ENCODE measurements at places on chromosomes 3 and 15. TPM values are rescaled to one million over a fixed set of nuclear protein-coding genes. Genes with fewer than 3 reads are reported as not detected.

- no peak for DNase-seq
Observed at GRCh38 chr3:35305406-35305805, 333.9 kb upstream of the ARPP21 start.

DNA sequence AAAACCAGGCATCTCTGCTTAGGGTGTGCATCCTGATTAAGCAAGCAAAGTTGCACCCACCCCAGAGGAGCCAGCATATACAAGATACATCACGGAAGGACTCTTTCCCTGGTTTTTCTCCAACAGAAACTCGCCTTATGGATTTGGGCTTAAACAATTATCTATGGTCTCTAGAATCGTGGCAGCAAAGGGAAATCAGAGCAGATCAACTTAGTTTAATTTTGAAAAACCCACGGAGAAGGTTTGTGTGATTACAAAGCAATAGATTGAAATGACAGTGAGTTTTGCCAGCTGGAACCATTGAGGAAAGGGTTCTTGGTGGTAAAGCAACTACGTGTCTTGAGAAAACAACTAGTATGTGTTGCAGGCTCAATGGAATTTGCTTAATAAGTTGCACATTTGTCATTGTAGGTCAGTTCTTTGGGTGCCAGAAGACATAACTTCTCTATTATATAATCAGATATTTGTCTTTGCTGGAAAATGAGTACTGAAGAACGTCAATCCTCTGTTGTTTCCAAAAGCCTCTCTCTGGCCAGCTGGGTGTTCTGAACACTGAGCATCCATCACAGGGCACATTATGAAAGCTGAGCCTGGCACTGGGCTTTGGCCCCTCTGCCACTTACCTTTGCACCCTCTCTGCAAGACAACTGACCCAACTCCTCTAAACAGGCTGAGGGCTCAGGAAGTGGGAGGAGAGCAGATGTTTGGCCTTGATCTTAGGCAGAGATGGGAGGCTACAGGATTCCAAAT lies 75.7 kb upstream of the FBN1 start:
- DNase-seq: no peak

DNA sequence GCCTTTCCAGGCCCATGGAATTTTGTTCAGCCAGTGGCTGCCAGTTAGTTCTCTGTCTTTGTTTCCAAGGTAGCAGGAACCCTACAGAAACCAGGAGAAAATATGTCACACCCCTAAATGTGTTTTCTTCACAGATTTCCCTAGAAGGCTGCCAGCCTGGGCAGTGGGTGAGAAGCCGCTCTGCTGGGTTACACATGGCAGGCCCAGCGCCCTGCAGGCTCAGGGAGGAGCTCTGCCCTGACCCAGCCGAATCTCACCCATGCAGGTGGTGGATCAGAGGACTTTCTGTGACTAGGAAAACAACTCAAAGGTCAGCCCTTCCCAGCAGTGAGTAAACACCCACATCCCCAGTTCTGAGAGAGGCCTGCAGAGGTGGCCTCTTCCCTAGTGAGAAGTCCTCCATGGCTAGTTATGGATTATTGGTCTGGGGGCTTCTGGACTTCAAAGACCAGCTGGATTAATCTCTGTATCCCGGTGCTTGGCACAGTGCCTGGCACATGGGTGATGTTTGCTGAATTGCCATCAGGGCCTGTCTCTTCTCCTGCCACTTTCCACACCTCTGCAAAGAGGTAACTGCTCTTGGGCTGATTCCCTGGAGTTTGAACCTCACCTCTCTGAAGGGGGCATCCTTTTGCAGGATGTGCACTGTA lies 34.7 kb upstream of the BDH1 start:
- DNase-seq: no peak

GRCh38 chr15:99681990-99682389 lies 51.2 kb downstream of the LYSMD4 start:
- DNase-seq: no peak

DNA sequence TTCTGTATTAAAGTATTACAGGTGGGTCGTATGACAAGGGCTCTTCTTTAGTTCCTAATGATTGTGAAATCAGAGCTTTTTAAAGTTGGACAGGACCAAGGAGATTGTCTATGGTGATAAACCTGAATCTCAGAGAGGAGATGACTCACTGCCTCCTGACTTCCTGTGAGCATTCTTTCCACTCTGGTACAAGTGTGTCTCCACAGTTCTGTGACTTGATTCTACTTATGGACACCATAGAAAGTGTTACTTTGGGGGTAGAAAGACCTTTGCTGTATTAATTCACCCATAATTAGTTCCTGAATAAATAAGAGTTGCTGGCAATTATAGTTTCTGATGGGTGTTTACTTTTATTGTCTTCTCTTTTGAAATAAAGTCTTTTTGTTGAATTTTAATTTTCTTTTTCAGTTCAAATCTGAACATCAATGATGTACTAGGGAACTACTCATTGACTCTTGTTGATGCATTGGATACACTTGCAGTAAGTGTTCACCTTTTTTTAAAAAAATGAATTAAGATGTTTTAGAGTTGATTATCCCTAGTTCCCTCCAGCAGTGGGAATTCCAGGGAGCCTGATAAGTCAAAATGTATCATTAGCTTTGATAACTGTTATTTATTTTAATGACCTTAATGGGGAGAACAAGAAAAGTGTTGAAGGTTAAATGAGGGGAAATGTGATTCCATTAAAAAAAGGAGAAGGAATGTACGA lies 7.4 kb downstream of the EDEM1 start:
- DNase-seq: peak; percentile 56

GRCh38 chr3:172915911-172916514 lies 165.5 kb downstream of the ECT2 start:
- peak; percentile 64 for DNase-seq

DNA sequence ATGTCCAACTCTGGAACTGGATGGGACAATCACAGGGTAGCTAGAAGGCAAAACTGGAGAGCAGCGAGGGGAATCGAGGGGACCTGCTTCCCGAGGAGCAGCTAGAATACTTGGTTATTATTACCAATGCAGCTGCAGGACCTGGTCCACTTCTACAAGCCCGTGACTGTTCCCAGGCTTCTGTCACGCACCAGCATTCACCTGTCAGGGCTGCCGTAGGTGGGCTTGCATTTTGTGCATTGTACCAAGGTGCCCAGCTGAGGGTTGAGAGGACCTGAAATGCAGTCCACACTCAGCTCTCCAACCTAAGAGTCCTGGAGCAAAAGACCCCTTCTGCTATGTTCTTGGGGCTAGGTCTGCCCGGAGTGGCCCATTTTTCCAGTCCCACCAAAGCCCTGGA lies 2.3 kb downstream of the SEMA4B start:
- no peak for DNase-seq

- no peak for DNase-seq
Observed at GRCh38 chr3:52023860-52024764, 28.4 kb upstream of the RPL29 start.

DNA sequence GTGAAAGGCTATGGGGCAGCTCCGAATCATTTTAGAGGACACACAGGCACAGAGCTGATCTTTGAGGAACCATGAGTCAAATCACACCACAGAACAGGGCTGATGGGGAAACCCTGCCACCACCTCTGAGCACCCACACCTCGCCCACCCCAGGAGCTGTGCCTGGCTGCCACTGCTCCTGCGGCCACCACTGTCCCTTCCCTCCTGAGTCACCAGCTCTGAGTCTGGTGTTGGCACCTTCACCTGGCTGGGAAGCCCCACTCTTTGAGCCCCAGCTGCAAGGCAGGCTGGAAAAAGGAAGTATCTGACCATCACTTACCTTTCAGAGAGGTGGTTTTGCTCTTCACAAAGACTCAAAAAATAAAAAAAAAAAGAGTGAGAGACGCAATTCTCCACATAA lies 63.6 kb upstream of the MEF2A start:
- no peak for DNase-seq

DNA sequence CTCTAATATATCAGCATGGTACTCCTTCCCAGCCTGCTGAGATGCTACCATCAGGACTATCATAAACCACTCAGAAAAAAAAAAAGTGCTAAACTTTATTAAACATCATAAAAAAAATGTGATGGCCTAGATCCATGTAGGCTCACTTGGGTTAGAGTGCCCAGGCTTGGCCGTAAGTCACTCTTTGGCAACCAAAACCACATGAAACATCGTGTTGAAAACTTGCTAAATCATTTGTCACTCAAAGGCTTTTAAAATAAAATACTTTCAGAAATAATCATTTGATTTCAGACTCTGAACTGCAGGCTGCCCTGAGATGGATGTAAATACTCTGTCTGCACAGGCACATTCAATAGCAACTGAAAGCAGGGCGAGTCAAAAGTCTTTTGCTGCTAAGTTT lies 78.4 kb upstream of the WNT5A start:
- DNase-seq: no peak

DNA sequence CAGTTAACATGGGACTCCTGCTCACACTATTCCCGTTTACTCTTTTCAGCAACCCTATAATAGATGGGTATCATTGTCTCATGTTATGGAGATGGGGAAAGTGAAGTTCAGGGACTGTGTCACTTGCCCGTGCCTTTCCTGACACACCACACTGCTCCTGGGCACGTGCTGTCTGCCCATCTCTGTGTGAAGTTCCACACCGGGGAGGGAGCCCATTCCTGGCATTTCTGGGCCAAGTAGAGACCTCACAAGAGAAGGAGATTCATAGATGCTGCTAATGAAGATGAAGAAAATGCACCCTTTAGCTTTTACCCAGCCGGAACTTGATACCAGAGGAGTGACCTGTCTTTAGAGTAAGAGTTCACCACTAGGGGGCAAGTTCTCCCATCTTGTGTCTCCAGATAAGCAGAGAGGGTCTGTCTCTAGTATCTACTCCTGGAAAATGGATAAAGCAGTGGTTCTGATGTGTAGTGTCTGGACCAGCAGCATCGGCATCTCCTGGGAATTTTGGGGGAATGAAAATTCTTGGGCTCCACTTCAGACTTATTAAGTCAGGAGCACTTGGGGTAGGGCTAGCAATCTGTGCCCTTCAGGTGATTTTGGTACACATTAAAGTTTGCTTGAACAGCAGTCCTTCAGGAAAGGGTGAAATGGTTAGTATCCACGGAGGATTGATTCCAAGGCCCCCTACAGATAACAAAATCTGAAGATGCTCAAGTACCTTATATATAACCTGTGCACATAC lies 2.0 kb upstream of the TOPBP1 start:
- DNase-seq: peak; percentile 56

- no peak for DNase-seq
Observed at GRCh38 chr15:62190274-62190673, 25.2 kb upstream of the C2CD4B start.

DNA sequence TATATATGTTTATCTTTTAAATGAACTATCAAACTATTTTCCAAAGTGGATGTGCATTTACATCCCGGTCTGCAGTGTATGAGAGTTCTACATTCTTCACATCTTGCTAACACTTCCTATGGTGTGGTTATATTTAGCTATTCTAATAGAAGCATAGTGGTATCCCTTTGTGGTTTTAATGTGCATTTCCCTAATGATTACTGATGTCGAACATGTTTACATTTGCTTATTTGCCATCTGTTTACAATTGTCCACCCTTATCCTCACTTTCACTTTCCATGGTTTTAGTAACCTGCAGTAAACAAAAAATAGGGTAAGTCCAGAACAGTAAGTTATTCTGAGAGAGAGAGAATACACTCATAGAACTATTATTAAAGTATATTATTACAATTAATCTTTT lies 360.5 kb upstream of the NAALADL2 start:
- DNase-seq: no peak

DNA sequence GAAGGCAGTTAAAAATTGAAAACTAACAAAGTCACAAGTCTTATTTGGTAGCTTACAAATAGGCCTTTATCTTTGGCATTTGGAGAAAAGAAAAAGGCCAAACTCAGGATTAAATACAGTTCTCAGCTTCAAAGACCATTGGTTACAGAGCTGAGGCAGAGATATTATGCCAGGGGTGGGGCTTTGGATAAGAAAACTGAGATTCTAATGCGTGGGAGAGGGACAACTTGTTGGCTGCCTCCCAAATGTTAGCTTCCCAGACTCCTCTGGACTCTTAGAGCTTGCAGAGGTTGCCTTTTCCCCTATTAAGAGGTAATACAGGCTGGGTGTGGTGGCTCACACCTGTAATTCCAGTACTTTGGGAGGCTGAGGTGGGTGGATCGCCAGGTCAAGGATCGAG lies 231.8 kb downstream of the SQOR start:
- DNase-seq: no peak

- DNase-seq: no peak
Observed at GRCh38 chr3:49161808-49162530, 4.2 kb downstream of the CCDC71 start.

DNA sequence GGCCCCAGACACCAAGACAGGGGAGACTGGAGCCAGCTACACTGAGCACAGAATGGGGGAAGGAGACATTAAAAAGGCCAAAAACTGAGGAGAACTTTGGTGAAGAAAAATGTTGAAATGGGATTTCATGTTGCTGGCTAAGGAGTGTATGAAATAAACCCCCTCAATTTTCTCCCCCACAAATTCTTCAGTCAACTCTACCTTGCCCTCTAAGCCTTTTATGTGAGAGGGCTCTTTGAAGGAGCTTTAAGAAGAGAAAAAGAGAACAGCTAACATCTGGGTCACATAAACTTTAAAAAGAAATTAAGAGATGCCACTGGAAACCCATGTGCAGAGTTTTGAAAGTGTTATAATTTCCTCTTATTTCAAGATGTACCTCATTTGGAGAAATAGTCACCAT lies 88.6 kb downstream of the ATP8B4 start:
- DNase-seq: no peak

DNA sequence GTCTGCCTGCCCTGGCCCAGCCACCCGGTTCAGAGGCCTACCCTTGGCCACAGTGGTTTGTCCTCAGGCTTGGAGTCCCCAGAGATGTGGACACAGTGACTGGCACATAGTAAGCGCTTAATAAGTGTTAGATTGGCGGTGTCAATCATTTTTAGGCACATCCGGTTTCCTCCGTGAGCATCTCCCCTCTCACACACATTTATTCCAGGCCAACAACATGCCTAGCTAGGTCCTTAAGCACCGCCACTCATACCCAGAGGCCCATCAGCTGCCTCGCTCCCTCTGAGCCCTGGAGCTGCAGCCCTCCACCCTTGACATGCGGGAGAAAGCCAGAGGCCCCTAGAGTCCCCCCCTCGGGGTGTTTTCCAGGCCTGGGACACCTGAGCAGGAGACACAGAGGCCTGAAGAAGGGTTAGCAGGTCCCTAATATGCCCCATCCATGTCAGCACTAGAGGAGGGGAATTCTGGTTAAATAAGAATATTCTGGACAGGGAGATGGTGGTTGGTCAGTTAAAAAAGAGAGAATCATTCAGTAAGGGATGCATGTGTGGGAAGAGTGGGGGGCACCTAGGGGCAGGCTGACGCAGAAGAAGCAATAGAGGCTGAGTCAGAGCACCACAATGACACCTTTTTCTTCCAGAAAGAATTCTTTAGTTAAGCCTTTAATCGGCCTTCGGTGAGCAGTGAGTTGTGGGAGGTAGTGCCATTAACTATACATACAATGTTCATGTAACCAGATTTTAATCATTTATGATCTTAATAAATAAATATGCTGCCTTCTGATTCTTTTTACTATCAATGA lies 22.3 kb downstream of the NR2F2 start:
- no peak for DNase-seq

The TM6SF1 gene
- not detected for total RNA-seq

The PCSK6 gene
- total RNA-seq: 9.4 TPM

The LDHAL6B gene
- not detected for total RNA-seq

The PSTPIP1 gene
- total RNA-seq: not detected

The TERC gene
- total RNA-seq: 246 TPM

The CLDN18 gene
- total RNA-seq: not detected

The ABHD17C gene
- total RNA-seq: 7.5 TPM

The CLDN16 gene
- total RNA-seq: 15.8 TPM

The RPUSD2 gene
- total RNA-seq: 20.3 TPM

The RTP1 gene
- not detected for total RNA-seq

The DNASE1L3 gene
- not detected for total RNA-seq

Measured in Caki2 (cell line).